ENCODE measurements at places on chromosomes 4 and X.

DNA sequence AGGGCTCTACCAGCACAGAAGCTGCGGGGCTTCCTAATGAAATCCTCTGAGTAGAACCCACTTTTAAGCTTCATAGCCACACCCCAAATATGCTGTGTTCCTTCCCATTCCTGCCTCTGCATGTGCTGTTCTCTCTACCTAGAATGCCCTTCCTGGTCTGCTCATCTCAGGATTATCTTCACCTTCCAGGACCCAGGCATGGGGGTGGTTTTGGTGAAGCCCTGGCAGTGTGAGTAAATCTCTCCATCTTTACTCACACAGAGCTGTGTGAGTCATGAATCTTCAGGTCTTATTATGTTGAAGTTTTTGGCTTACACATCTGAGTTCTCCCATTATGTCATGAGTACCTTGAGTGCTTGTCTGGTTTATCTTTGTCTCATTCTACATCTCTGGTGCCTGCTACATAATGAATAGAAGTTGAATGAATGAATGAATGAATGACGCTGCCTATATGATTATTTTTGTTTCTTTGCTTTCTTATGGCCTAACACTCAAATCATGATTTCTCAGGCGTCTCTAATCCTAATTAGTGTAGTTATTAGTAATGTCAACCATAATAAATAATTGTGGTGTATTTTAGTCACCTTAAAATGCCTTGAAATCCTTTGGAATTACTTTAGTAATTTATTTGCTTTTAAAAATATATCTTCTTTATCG, 41.9 kb downstream of the HADH start:
- DNase-seq: no peak

DNA sequence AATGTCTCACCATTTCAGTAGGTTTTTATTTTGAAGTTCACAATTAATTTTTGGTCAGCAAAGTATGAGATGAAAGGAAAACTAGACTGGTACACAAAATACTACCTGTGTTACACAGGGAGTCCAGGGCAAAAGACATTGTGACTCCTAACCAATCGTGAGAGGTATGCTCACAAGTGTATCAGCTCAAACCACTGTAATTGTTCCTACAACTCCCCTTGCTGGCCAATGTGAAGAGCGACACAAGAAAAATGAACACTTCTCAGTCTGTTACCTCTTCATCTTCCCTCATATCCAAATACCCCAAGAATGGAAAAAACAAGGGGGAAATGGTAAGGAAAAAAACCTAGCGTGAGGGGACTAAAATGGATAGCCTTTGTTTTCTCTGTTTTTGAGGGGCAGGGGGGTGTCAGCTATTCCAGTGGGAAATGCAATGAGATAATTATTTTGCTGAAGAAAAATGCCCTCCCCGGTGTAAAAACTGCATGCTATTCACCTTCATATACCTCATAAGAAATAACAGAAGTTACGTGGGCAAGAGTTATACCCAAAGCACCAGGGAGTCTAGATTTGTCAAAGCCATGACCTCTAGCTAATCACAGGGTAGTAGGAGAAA, 30.6 kb upstream of the NSUN7 start:
- DNase-seq: peak; percentile 47

DNA sequence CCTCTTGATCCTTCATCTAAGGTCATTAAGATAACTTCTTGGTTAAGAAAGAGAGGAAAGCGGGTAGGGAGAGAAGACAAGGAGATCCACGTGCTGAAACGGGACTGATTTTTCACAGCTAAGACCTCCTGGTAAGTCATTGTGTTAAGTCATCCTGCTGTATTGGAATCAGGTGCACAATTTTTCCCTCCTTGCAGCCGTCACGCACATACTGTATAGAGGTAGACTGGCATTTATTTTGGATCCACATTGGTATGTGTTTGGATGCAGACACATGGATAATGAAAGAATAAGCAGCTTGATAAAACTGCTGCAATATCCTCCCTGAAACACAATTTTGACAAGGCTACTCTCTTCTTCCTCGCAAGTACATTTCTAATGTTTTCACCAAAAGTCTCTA, 60.1 kb upstream of the NAP1L5 start:
- no peak for DNase-seq

DNA sequence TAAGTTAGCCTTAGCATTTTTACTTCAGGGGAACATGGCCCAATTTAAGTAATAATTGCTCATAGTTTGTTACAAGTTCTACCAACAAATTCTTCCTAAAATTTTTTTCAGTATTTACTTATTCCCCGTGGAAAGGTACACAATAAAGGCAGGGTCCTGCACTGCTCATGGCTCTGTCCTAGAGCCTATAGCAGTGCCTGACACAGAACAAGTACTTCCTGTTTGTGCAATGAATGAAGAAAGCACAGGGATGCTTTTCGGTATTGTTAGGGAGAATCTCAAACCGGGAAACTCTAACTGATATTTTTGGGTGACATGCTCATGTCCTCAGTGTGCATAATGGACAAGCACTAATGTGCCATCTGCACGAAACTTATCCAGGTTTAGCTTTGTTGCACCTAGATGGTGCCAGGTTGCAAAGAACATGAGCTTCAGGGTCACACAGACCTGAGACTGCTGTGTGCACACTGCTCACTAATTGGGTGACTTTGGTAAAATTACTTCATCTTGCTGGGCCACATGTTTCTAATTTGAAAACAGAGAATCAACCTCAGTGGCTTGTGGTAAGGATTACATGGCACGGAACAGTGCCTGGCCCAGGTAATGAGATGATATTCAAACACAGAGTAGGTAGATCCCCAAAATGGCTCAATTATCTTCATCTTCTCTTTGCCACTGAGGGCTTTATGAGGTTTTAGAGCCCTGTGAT, 175.8 kb upstream of the NPY2R start:
- no peak for DNase-seq

GRCh38 chr4:42417550-42417949, 20.3 kb downstream of the SHISA3 start:
- DNase-seq: no peak

GRCh38 chr4:12844141-12844540, 640.0 kb downstream of the RAB28 start:
- no peak for DNase-seq

DNA sequence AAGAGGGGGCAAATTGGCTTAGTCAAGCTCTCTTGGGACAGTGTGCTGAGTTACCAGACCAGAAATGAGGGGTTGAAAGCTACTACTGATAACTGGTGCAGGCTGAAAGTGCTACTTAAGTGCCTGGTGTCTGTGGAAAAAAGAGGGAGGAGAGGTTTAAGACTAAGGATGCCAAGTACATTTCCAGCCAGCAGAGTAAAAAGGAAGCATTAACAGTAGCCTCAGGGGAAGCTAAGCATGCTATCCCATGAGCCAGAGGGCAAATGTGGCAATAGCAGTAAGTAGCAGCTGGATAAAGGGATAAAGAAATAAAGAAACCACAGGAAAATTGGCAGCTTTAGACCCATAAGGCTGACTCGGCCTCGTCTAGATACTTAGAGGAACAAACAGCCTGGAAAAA, 196.3 kb upstream of the MAB21L2 start:
- peak; percentile 43 for DNase-seq

- no peak for DNase-seq
Observed at GRCh38 chr4:38672074-38672396, 8.0 kb downstream of the KLF3 start.

All from NCI-H2029 (cell line).